ENCODE measurements at places on chromosomes 2 and 18.
A peak's percentile ranks its signal among the peaks of the same experiment; 100 is the strongest.

DNA sequence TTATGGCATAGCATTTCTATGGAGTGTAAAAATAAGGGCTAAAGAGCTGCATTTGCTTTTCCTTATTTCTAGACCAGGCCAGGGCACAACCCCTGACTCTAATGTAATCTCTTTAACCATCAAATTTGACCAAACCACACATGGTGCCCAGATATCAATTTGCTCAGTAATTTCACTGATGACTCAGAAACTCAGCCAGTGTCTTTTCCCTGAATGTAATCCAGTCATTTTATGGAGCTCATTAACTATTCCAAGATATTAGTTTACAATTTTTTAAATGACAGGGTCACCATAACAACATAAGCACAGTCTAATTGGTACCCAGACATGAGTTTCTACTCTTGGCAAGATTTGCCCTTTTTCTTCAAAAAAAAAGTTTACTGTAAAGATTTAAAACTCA, 270.8 kb upstream of the AGAP1 start:
- DNase-seq, result no peak

- DNase-seq, result peak; percentile 7
These were observed 50.7 kb downstream of the SLC14A2 start for GRCh38 chr18:45666006-45666405.

- no peak for DNase-seq
These were observed 24.8 kb upstream of the TMEM131 start for GRCh38 chr2:98020516-98020915.

DNA sequence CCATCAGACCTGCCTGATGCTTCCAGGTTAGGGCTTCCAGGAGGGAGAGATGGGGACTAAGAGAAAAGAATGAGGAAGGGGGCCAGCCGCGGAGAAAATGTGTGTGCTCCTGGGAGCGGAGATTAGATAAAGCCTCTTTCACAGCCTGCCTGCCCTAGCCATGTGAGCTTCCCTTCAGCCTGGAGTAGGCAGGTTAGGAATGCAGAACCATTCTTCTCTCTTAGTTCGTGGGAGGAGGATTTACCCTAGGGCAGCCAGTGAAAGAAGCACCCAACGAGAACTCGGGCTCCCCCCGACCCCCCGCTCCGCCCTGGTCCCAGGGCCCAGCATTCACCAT, 36.1 kb downstream of the POMC start:
- DNase-seq, result no peak

Measured in CD4-positive, alpha-beta T cell treated with Interleukin-2 at 100 ng/mL for 4 hours (primary cell).